ENCODE measurements at places on chromosomes 3 and 15. TPM values are rescaled to one million over a fixed set of nuclear protein-coding genes. Genes with fewer than 3 reads are reported as not detected.

- DNase-seq = no peak
- H3K4me1 ChIP-seq = no peaks in the 10 kb centered on the region
- peak overlapping the region; percentile 79 for H3K27ac ChIP-seq
- no peaks in the 10 kb centered on the region for H3K36me3 ChIP-seq
Observed at GRCh38 chr3:129304146-129304961, 25.7 kb downstream of the HMCES start.

DNA sequence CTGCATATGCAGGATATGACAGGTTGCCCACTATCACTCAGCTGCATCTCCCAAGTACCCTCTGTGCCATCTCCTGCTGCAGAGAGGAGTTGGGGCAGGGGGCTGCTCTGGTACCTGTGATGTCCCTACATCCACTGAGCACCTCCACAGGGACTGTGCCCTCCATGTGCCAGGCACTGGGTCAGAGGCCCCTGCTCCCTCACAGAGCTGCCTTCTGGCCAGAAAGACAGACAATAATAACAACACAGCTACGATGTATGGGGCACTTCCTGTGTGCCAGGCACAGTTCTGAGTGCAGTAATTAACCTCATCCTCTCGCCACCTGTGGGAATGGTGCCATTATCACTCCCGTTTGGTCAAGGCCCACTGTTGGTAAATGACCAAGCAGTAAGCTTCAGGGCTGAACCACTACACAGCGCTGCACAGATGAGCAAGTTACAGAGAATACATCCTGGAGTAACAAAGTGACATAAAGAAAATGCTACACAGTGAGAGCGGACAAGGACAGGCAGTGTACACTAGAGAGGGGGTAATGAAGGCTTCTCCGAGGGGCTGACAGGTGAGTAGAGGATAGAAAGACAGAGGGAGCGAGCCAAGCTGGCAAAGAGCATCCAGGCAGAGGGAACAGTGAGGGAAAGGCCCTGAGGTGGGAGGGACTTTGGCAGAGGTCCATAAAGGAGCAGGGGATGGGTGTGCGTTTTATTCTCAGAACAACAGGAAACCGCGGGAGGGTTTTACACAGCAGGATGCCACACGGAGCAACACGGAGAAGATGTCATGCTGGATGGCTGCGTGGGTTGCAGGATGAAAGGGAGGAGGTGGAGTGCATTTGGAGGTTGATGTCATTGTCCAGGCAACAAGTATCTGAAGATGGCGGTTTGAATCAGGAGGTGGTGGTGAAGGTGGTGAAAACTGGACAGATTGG lies 13.6 kb downstream of the WNT7A start:
- H3K27ac ChIP-seq = no peak overlapping the region
- DNase-seq = no peak
- no peaks in the 10 kb centered on the region for H3K4me1 ChIP-seq
- H3K36me3 ChIP-seq = no peaks in the 10 kb centered on the region
- H3K27me3 ChIP-seq = no peaks in the 10 kb centered on the region

- H3K36me3 ChIP-seq = no peaks in the 10 kb centered on the region
- H3K4me3 ChIP-seq = no peak overlapping the region
- H3K27me3 ChIP-seq = no peaks in the 10 kb centered on the region
Observed at GRCh38 chr3:20511863-20512505, 326.0 kb upstream of the SGO1 start.

DNA sequence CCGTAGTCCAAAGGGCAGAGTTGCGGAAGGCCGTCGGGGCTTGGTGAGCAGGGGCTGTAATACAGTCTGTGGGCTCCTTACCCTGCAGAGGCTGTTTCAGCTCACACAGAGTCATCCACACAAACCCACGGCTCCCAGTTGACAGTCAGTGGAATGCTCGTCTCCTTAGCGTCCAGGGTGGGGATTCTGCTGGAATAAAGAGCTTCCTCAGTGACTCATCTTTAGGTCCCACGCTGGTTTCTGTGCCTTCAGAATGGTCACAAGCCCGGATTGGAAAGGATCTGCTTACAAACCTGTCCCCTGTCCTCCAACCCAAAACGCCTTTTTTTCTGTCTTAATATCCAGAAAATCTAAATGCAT lies 201.3 kb upstream of the TPM1 start:
- H3K36me3 ChIP-seq = no peaks in the 10 kb centered on the region
- H3K4me3 ChIP-seq = no peak overlapping the region
- no peaks in the 10 kb centered on the region for H3K4me1 ChIP-seq

DNA sequence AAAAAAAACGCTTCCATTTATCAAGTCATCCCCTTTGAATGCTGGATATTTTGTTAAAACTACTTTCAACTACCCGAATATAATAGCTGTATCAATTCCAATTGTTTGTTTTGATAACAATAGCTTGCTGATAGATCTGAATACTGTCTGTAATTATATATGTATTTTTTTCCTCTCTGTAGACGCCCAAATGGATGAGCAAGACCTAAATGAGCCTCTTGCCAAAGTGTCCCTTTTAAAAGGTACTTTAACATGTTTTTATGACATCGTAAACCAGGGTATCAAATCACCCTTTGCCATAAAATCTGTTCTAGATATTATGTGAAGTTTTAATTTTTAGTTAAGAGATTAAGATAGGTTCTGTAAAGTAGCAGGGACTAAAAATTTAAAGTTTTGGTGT lies 111.5 kb upstream of the FLNB start:
- H3K4me1 ChIP-seq = peaks cover 1% of the 10 kb centered on the region
- no peaks in the 10 kb centered on the region for H3K36me3 ChIP-seq
- H3K27me3 ChIP-seq = no peaks in the 10 kb centered on the region
- H3K27ac ChIP-seq = no peak overlapping the region

DNA sequence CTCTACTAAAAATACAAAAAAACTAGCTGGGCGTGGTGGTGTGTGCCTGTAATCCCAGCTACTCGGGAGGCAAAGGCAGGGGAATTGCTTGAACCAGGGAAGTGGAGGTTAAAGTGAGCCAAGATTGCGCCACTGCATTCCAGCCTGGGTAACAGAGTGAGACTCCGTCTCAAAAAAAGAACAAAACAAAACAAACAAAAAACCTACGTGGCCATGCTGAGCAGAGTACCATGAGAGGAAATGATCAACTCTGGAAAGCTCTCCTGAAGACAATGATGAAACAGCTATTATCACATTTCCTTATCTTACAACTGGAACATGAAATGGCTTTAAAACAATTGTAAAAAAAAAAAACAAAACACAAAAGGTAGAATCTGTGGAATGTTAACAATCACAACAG lies 75.2 kb downstream of the CHSY1 start:
- H3K27me3 ChIP-seq = no peaks in the 10 kb centered on the region
- no peak for DNase-seq
- peaks cover 6% of the 10 kb centered on the region for H3K4me1 ChIP-seq
- H3K4me3 ChIP-seq = no peak overlapping the region
- no peak overlapping the region for H3K27ac ChIP-seq

GRCh38 chr3:141840737-141841544 lies 35.5 kb upstream of the ATP1B3 start:
- no peaks in the 10 kb centered on the region for H3K36me3 ChIP-seq
- H3K27me3 ChIP-seq = no peaks in the 10 kb centered on the region
- no peak overlapping the region for H3K27ac ChIP-seq
- no peak for DNase-seq

DNA sequence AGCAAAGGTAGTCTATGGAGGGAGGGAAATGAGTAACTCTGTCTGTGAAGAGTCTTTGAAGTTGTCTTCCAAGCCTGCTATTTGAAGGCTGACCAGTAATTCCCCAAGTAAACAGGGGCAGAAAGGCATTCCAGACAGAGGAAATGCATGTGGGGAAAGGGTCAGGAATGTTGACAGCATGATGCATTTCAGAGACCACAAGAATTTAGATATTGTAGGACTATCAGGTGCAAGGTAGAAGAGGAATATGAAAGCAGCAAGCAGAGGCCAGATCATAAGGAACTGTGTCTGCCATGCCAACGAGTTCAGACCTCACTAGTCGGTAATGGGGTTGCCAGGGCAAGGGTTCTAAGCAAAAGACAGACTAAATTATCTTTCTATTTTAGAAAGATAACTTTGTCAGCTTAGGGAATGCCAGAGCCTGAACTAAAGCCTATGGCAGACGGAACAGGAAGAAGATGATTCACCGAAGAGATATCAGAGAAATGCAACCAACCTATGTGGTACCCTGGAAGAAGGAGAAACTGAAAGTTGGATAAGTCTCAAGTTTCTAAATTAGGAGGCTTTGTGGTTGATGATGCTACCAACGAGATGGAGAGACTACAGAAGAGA lies 327.0 kb upstream of the RORA start:
- no peak overlapping the region for H3K27ac ChIP-seq
- H3K4me3 ChIP-seq = no peak overlapping the region
- no peaks in the 10 kb centered on the region for H3K27me3 ChIP-seq

- H3K27ac ChIP-seq = no peak overlapping the region
- peaks cover 39% of the 10 kb centered on the region for H3K4me1 ChIP-seq
- no peak for DNase-seq
- H3K4me3 ChIP-seq = no peak overlapping the region
- no peaks in the 10 kb centered on the region for H3K36me3 ChIP-seq
- no peaks in the 10 kb centered on the region for H3K27me3 ChIP-seq
Observed at GRCh38 chr3:46948830-46949671, 27.5 kb downstream of the CCDC12 start.

- no peak for DNase-seq
- H3K27ac ChIP-seq = no peak overlapping the region
- H3K4me1 ChIP-seq = peaks cover 11% of the 10 kb centered on the region
- no peaks in the 10 kb centered on the region for H3K27me3 ChIP-seq
- no peaks in the 10 kb centered on the region for H3K36me3 ChIP-seq
Observed at GRCh38 chr3:149701977-149702350, 44.1 kb upstream of the WWTR1 start.

- H3K36me3 ChIP-seq = no peaks in the 10 kb centered on the region
- no peaks in the 10 kb centered on the region for H3K4me1 ChIP-seq
- H3K27me3 ChIP-seq = no peaks in the 10 kb centered on the region
- no peak overlapping the region for H3K27ac ChIP-seq
- no peak for DNase-seq
Observed at GRCh38 chr3:73186741-73187140, 125.3 kb downstream of the EBLN2 start.

DNA sequence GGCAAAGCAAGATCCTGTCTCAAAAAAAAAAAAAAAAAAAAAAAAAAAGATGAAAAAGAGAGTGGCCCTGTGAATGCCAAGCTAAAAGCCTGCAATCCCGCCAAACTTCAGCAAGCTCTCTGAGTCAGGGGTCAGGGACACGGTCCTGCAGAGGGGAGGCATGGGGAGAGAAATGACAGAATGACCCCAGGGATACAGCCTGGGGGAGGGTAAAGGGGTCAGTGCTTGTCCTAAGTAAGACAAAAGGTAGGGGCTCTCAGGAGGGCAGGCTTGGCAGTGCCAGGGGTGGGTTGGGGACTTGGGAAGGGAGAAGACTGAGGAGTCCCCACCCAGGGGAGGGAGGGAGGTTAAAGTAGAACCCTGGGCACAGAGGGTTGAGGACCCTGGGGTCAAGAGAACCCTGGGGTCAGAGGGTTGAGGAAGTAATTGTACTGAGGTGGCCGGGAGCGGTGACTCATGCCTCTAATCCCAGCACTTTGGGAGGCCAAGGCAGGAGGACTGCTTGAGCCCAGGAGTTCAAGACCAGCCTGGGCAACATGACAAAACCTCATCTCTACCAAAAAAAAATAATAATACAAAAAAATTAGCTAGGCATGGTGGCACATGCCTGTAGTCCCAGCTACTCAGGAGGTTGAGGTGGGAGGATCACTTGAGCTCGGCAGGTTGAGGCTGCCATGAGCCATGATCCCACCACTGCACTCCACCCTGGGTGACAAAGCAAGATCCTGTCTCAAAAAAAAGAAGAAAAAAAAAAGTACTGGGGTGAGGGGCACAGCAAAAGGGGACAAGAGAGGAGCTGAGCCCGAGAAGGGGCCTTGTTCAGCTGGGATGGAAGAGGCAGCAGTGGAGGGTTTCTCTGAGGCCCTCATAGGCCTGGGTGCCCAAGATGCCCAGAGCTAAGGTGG lies 5.2 kb upstream of the SEMA3B start:
- no peak overlapping the region for H3K4me3 ChIP-seq
- peak overlapping the region; percentile 62 for H3K27ac ChIP-seq
- no peaks in the 10 kb centered on the region for H3K27me3 ChIP-seq
- peak; percentile 63 for DNase-seq
- no peaks in the 10 kb centered on the region for H3K36me3 ChIP-seq

GRCh38 chr3:16871915-16872842 lies 12.6 kb upstream of the PLCL2 start:
- H3K27ac ChIP-seq = no peak overlapping the region
- no peaks in the 10 kb centered on the region for H3K4me1 ChIP-seq
- no peaks in the 10 kb centered on the region for H3K27me3 ChIP-seq
- no peak overlapping the region for H3K4me3 ChIP-seq
- H3K36me3 ChIP-seq = no peaks in the 10 kb centered on the region
- no peak for DNase-seq

DNA sequence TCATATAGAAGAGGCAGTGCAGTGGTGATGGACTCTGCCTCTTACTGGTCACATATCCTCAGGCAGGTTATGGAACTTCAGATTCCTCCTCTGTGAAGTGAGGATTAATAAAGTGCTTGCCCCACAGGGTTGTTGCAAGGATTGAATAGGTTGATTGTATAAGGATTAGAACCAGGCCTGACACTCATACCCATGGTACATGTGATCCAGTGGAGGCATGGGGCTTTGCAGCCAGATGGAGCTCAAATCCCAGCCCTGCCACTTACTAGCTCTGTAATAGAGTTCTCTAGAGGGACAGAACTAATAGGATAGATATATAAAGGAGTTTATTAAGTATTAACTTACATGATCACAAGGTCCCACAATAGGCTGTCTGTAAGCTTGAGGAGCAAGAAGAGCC lies 184.6 kb upstream of the EIF1B start:
- no peaks in the 10 kb centered on the region for H3K27me3 ChIP-seq
- no peak overlapping the region for H3K4me3 ChIP-seq
- H3K27ac ChIP-seq = no peak overlapping the region
- no peaks in the 10 kb centered on the region for H3K4me1 ChIP-seq

GRCh38 chr3:43621656-43622432 lies at the start of gene ANO10:
ANO10 (minus strand) TSS chr3:43622011; CDS start chr3:43605852, 16,159 bp downstream.
- no peaks in the 10 kb centered on the region for H3K27me3 ChIP-seq
- DNase-seq = peak; percentile 98
- H3K27ac ChIP-seq = peak within 1 kb of the TSS; percentile 73
- H3K4me3 ChIP-seq = peak within 1 kb of the TSS; percentile 99
- no peaks in the 10 kb centered on the region for H3K4me1 ChIP-seq

- H3K4me3 ChIP-seq = no peak overlapping the region
- H3K27ac ChIP-seq = no peak overlapping the region
- DNase-seq = no peak
- H3K27me3 ChIP-seq = no peaks in the 10 kb centered on the region
- no peaks in the 10 kb centered on the region for H3K36me3 ChIP-seq
- H3K4me1 ChIP-seq = peaks cover 25% of the 10 kb centered on the region
Observed at GRCh38 chr3:66423791-66424190, 77.0 kb downstream of the LRIG1 start.

- H3K27ac ChIP-seq = no peak overlapping the region
Observed at GRCh38 chr3:159739166-159739565, 249.5 kb upstream of the IL12A start.

DNA sequence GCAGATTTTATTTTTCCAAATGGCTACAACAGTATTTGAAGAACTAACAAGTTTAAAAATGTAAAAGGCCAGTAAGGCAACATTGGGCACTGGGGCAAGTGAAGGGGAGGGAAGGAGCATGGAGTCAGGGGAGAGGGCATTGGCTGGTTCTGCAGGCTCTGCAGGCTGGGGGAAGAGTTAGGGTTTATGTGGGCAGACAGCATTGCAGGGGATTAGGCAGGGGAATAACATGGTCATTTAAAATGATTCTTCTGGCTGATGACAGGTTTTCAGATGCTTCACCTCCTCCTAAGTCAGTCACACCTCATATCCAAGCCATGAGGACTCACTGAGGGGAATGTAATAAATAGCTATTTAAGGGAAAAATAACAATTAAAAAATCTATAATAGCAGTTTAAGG lies 52.6 kb downstream of the BTD start:
- no peak overlapping the region for H3K27ac ChIP-seq
- no peaks in the 10 kb centered on the region for H3K4me1 ChIP-seq
- H3K4me3 ChIP-seq = no peak overlapping the region
- H3K27me3 ChIP-seq = no peaks in the 10 kb centered on the region
- no peak for DNase-seq

The CHSY1 gene
- 24.5 TPM for total RNA-seq

The JAGN1 gene
- total RNA-seq = 28.4 TPM

The CELSR3 gene
- 0.63 TPM for total RNA-seq

The TMEM62 gene
- 13.8 TPM for total RNA-seq

Measured in ovary (tissue), 10 donors.